ENCODE measurements at places on chromosomes 3 and 15.
A peak's percentile ranks its signal among the peaks of the same experiment; 100 is the strongest.

- DNase-seq = no peak
Observed at GRCh38 chr15:65355173-65355987, 22.4 kb downstream of the IGDCC3 start.

GRCh38 chr3:56366641-56367162 is 101.6 kb downstream of the ERC2 start:
- no peak for DNase-seq

- no peak for DNase-seq
Observed at GRCh38 chr3:8328967-8329366, 172.7 kb upstream of the LMCD1 start.

DNA sequence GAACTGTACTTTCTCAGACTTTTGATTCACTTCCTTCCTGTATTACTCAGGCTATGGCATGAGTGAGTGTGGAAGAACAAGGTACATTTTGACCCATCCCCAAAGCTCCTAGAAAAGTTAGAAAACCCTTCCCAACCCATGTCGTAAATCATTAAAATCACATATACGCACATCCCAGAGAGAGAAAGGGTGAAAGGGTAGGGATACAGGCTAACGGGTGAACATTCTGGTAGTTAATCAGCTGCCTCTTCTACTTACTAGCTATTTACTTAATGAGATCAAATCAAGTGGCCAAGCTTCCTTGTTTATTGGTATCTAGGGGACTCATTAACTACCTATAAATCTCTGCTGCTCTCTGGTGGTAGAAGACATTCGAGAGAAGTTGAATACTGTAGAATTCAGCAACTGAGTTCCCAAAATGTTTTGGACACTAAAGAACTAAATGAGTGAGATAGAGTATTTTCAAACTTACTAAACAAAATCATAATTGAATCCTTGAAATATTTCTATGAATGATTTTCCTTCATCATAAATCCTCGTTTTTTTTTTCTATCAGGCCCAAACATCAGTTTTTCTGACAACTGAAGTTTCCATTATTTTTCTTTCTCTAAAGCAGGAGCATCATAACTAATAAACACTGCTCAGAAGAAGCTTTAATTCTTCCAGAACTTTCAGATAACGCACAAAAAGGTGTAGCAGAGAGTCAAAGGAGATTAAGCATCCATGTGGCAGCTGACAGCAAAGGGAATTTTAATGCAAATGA is 124.2 kb downstream of the IMPG2 start:
- peak; percentile 80 for DNase-seq

DNA sequence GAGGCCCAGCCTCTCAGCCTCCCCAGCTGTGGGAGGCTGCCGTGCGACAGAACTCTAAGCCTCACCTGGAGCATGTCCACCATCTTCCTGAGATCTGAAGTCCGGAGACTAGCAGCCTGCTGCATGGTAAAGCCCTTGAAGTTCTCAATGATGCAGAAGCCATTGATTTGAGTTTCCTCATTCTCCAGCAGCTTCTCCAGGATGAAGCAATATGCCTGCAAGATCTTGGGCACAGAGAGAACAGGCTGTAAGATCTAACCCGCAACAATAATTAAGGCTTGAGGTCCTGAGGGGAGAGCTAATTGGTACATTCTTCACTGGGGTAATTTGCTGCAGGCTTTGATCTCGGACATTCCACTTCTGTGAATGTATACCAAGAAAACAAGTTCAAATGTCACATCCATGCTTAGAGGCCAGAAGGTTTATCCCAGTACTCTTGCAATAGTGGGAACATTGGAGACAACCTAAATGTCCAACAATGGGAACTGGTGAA is 9.7 kb downstream of the RLBP1 start:
- DNase-seq = no peak

DNA sequence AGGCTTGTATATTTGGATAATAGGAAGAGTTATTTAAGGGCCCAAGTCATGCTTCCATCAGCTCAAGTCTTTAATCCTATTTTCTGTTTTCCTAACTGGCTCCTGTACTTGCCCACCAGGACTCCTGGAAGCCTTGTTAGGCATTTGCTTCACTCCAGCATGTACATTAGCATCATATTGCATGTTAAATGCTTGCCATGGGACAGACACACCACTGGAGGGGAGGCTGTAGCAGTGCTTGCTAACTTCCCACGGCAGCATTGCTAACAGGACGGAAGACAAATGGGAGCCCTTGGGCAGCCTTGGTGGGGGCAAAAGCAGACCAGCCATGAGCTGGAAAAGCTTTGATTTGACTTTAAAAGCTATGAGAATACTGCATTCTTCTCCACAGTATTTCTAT is 6.1 kb downstream of the TMOD2 start:
- no peak for DNase-seq

GRCh38 chr3:95815828-95816227 is 998.6 kb upstream of the EPHA6 start:
- peak; percentile 21 for DNase-seq

DNA sequence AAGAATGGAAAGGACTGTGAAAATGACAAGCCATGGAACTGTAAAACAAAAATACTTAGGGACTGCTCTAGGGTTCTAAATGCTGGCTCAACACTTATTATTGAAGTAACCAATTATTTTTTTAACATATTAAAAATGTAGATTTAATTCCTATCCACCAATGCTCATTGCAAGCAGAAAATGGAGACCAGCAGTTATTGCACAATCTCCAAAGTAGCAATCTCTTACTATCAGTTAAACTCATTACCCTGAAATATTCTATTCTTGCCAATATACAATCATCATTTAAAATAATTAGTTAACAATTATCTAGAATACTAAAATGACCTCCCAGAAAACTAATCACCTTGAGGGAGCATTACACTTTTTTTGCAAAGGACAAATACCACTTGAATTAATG is 499.8 kb downstream of the NAALADL2 start:
- no peak for DNase-seq

DNA sequence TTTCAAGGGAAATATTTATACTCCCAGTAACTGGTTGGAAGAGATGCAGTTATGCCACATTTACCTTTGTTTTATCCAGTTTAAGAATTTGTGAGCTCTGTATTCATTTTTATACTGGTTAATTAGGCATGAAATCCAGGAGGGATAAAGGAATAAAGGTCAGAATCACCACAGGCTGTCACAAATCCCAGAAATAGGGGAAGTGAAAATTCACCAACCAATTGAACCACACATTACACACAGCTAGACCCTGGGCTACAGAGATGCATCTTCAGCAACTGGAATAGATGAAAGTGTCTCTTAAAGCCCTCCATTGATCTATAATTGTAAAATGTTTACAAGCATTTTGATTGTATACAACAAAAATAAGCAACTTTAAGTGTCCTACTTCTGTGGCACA is 18.5 kb downstream of the SERPINI1 start:
- DNase-seq = no peak

DNA sequence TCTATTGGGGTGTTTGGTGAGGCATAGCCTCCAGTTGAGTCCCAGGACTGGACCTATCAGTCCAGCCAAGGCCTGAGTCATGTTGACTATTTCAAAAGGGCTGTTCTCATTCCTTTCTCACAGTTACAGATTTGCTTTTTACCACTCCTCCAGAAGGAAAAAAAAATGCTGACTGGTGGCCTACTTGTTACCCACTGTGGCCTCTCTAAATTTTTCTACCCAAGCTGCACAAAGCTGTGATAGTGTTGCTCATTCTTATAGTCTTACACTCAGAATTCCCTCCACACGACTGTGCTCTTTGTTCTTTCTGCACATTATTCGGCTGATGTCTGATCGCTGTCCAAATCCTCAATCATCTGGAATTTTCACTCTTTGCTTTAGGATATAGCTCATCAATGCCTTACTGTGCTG is 1142.2 kb downstream of the IGSF11 start:
- no peak for DNase-seq

- no peak for DNase-seq
Observed at GRCh38 chr3:59772416-59773408, 722.9 kb upstream of the CFAP20DC start.

GRCh38 chr3:37729119-37729518 is 132.6 kb upstream of the CTDSPL start:
- no peak for DNase-seq

DNA sequence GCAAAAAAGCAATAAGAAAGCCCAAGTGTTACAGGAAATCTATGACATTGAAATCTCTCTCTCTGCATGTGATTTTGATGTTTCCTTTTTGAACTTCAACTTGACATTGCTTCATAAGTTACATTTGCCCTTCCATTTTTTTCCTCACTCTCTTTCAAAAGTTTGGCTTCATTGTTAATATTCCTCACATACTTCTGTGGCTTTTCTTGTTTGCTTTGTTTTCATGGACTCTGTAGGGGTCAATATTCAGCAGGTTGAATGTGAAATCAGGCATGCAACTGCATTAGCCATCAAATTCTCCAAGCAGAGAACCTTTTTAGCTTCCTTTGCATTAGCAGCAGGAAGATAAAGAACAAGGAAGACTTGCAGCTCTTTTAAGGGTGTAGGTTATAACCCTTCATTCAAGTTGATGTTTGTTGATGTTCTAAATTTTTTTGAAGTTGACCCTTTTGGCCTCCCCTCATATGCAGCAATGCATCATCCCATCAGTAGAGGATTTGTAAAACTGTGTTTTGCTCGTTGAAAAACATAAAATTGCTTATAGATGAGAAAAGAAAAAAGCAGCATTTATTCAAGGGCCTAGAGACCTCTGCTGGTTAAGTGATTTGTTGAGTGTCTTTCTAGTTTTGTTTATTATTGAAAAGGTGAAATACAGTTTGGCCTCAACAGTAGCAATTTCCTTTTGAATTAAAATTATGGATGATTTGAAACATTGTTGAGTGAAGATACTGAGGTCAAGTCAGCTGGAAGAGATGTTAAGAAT is 211.4 kb downstream of the IL5RA start:
- no peak for DNase-seq

DNA sequence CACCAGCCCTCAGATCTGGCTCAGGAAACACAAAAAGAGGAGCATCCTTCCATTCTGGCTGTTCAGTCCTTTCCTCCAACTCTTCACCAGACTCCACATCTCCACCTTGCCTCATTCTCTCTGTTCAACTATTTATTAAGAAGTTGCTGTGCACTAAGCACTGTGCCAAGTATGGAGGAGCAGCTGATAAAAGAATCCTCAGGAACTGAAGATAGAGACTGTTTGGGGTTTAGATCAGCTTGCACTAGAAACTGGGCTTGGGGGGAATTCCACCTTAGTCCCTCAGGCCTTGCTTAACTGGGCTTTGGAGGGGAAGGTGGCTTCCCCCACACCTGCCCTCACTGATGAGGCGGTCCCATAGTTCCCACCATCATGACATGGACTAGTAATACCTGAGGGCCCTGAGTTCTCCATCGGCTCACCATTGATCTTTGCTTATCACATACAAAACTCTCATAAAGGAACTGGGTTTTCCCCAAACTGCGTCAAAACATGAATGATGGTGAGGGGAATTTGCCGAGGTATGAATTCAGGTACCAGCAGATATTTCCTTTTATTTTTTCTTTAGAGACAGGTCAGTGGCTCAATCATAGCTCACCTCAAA is 1.7 kb upstream of the CCR8 start:
- no peak for DNase-seq

DNA sequence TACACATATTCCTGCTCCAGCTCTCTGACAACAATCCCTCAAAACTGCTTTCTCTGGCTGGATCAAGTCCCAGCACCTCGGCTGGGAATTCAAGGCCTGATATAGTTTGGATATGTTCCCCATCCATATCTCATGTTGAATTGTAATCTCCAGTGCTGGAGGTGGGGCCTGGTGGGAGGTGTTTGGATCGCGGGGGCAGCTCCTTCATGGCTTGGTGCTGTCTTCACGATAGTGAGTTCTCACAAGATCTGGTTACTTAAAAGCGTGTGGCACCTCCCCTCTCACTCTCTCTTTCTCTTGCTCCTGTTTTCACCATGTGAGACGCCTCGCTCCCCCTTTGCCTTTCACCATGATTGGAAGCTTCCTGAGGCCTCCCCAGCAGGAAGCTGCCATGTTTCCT is 47.4 kb upstream of the SYN2 start:
- DNase-seq = no peak

GRCh38 chr3:65855370-65856100 is 183.2 kb downstream of the MAGI1 start:
- no peak for DNase-seq

DNA sequence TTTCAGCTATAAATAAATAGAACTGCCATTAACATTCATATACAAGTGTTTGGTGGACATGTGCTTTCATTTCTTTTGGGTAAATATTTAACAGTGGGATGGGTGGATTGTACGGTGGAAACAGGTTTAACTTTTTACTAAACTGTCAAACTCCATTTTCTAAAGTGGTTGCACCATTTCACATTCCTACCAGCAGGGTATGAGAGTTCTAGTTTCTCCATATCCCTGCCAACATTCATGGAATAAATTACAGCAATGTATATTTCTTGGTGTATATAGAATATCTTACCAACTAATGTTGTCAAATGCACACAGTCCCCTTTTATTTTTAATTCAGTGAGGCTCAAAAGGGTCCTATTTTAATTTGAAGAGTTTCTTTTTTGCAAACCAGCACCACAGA is 71.3 kb upstream of the CTXND1 start:
- DNase-seq = peak; percentile 26

DNA sequence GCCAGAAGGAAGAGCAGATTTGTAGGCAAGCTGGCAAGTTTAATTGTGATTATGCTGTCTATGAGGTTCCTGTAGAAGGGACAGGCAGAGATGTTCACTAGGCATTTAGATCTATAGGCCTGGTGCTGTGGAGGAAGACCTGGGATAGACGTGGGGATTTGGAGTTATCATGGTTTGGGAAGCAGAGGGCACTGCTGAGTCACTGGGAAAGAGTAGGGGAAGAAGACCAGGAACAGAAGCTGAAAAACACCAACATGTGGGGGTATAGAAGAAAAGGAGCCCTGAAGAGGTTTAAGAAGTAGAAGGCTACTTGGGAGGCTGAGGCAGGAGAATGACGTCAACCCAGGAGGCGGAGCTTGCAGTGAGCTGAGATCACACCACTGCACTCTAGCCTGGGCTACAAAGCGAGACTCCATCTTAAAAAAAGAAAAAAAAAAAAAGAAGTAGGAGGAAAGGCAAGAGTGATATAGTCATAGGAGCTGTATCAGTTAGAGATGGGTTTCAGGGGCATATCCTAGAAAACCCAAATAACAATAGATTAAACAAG is 19.3 kb downstream of the GRK7 start:
- DNase-seq = peak; percentile 29

- DNase-seq = no peak
Observed at GRCh38 chr3:14200276-14200675, 21.7 kb downstream of the LSM3 start.

DNA sequence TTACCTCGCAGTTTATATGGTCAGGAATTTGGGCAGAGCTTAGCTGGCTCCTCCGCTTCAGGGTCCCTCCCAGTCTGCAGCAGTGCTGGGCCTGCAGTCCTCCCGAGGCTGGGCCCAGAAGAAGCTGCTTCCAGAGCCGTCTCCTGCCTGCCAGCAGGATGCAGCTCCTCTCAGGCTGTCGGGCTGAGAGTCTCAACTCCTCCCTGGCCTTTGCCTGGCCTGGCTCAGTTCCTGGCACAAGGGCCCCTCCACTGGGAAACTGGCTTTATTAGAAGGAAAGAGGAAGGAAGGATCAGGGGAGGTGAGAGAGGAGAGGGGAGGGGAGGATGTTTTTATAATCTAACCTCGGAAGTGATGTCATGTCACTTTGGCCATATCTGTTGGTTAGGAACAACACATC is 72.8 kb downstream of the GABRG3 start:
- no peak for DNase-seq

GRCh38 chr3:89059211-89059925 is 48.1 kb upstream of the EPHA3 start:
- no peak for DNase-seq

Measured in HT-29 (cell line).